ENCODE measurements at places on chromosomes 7 and 10. TPM values are rescaled to one million over a fixed set of nuclear protein-coding genes. Genes with fewer than 3 reads are reported as not detected.

- no peak for DNase-seq
Measured at GRCh38 chr7:99127636-99128035, 16.3 kb downstream of the SMURF1 start.

- DNase-seq: no peak
Measured at GRCh38 chr7:36208997-36209813, 56.2 kb downstream of the EEPD1 start.

GRCh38 chr10:107214261-107214660 lies 49.8 kb upstream of the SORCS1 start:
- no peak for DNase-seq

Gene KCNIP2
- polyA plus RNA-seq: 2.4 TPM

Gene ITIH5
- 25.9 TPM for polyA plus RNA-seq

Gene HTR5A
- not detected for polyA plus RNA-seq

DNA sequence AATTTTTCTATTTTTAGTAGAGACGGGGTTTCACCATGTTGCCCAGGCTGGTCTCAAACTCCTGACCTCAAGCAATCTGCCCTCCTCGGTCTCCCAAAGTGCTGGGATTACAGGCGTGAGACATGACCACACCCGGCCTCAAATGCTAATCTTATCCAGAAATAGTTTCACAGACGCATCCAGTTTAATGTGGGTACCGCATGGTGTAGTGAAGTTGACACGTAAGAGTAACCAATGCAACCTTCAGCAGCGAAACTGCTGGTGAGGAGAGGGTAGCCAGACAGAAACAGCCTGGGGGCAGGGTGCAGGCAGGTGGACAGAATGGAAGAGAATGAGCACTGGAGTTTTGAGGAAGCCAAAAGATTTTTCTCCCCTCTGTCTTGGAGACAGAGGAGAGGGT lies 63.5 kb upstream of the FAM180A start:
- DNase-seq: no peak

GRCh38 chr10:99977916-99978315 lies 31.8 kb downstream of the DNMBP start:
- DNase-seq: no peak

Gene ANKRD2
- 0.54 TPM for polyA plus RNA-seq

DNA sequence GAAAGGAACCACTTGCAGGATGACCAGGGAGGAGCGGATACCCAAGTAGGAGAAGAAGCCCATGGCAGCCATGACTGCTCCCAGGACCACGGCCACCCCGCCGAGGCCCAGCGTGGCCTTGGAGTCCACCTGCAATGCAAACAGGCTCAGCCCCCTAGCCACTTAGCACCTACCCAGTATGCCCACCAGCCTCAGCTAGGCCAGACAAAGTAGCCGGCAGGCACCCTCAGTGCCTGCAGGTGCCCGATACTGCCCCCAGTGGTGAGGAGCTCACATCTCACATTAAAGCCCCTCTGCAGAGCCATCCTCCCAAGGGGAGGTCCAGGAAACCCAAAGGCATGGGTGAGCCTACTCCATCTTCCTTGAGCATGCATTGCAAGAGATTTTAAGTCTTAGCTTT lies 6.6 kb downstream of the NPC1L1 start:
- no peak for DNase-seq

All from right renal cortex interstitium (tissue), 3 donors.